Liver (tissue), 10 donors: ENCODE measurements at places on chromosomes 2 and 18. TPM values are rescaled to one million over a fixed set of nuclear protein-coding genes. Genes with fewer than 3 reads are reported as not detected.

GRCh38 chr2:25339791-25340180 is 1.9 kb downstream of the DNMT3A start:
- no peak for DNase-seq

DNA sequence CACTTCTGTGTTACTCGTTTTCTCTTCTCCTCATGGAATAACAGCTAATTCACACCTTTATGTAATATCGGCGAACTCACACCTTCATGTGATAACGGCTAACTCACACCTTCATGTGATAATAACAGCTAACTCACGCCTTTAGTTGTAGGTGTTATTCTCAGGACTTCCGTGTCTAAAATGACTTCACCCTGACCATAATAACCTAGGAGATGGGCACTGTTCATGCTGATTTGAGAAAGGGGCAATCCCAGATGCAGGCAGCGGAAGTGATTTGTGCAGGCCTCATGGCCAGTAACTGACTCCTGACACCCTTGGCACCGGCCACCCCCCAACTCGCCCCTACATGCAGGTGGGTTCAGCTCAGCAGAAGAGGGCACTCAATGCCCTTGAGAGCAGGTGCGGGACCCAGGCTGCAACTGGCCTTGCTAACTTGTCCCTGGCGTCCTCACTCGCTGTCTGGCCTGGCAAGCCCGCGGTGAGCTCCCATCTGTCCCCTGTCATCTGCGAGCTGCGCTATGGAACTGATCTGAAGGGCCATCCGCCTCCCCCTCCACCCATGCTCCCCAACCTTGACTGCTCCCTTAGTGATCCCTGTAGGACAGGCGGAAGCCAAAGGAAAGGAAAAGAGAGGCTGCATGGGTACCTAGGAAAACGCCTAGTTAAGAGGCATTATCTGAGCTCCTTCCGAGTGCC is 42.6 kb upstream of the MTCL1 start:
- no peak for DNase-seq

- DNase-seq: no peak
These were observed 24.5 kb downstream of the AQP4 start for GRCh38 chr18:26840965-26841364.

GRCh38 chr2:12728221-12728777 is 11.6 kb downstream of the TRIB2 start:
- no peak for DNase-seq

Gene QPCT
- 1.3 TPM for polyA plus RNA-seq

GRCh38 chr2:60958800-60959199 is 58.7 kb upstream of the PEX13 start:
- DNase-seq: no peak

Gene ABCG8
- polyA plus RNA-seq: 28.1 TPM

- DNase-seq: no peak
These were observed 30.5 kb downstream of the DNMT3A start for GRCh38 chr2:25310965-25311864.

GRCh38 chr18:22136395-22136794 is 33.0 kb upstream of the GATA6 start:
- no peak for DNase-seq

DNA sequence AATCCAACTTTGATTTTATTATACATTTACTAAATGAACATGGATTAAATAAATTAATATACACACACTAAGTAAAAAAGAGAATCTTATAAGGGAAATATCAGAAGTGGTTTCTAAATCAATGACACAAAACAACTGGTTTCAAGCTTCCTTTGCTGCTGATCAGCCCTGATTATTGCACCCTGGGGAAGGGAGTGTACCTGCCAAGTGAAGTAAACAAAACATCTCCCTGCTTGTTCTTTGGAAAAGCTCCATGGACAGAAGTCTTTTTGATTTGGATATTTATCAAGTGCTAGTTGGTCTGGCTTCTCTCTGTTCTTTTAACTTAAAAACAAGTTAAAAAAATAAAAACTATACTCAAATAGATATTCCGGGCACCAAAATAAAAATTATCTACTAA is 190.1 kb downstream of the PDE11A start:
- no peak for DNase-seq

- no peak for DNase-seq
These were observed 37.8 kb downstream of the COMMD1 start for GRCh38 chr2:61943251-61943650.

Gene GLB1L
- polyA plus RNA-seq: 2.3 TPM

- DNase-seq: no peak
These were observed 6.5 kb upstream of the VPS54 start for GRCh38 chr2:64025741-64026140.
